Brain (organoid and tissue), 16 donors: ENCODE measurements at places on chromosomes 7 and 10.

GRCh38 chr10:3415038-3415736, 242.6 kb upstream of the PITRM1 start:
- DNase-seq, result no peak

DNA sequence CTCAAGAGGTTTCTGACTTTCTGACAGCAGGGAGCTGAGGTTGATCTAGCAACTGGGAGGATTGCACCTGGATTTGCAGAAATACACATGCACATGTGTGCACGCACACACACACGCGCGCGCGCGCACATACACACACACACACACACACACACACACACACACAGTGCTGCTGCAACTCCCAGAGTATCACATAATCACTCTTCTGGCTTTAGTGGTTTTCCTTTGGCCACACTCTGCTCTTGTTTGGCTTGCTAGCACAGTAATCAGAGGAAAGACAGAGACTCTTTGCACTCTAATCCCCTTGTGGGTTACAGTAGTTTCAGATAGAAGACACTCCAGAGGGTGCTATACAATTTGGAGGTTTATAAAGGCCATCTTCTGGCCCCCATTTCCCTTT, 705.0 kb downstream of the AUTS2 start:
- DNase-seq, result no peak

DNA sequence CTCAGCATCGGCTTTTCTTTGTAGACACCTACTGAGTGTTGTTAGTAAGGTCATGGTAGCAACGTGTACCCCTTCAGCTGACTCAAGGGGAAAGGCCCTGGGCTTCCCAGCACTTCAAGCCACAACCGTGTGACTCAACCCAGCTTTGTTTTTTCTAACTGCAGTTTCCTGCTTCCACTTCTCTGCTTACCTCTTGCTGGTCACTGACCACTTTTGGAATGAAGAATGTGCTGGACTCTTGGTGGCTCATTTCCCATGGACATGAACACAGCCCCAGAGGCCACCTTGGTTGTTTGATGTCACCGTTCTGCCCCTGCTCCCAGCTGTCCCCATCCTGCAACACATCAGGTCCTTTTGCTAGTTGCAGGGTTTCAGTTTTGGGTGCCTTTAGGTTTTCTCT, 69.5 kb upstream of the ZNF438 start:
- DNase-seq, result no peak

GRCh38 chr7:67018940-67019339, 22.3 kb downstream of the TYW1 start:
- DNase-seq, result no peak

DNA sequence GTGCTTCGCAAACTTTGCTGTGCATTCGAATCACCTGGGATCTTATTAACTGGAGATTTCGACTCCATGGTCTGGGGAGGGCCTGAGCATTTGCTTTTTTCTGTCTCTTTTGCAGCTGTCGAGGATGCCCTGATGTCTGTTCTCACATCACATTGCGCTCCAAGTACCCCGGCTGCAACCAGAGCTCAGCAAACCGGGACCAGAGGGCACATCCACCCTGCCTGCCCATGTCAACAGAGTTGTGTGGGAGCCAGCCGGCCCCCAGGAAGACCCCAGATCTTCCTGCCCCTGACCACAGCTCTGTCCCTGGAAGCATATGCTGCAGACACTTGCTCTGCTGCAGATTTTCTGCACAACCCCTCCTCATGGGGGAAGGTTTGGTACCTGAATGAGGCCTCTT, 180.8 kb downstream of the ADARB2 start:
- DNase-seq, result no peak
